ENCODE measurements at places on chromosomes 3 and 15.

DNA sequence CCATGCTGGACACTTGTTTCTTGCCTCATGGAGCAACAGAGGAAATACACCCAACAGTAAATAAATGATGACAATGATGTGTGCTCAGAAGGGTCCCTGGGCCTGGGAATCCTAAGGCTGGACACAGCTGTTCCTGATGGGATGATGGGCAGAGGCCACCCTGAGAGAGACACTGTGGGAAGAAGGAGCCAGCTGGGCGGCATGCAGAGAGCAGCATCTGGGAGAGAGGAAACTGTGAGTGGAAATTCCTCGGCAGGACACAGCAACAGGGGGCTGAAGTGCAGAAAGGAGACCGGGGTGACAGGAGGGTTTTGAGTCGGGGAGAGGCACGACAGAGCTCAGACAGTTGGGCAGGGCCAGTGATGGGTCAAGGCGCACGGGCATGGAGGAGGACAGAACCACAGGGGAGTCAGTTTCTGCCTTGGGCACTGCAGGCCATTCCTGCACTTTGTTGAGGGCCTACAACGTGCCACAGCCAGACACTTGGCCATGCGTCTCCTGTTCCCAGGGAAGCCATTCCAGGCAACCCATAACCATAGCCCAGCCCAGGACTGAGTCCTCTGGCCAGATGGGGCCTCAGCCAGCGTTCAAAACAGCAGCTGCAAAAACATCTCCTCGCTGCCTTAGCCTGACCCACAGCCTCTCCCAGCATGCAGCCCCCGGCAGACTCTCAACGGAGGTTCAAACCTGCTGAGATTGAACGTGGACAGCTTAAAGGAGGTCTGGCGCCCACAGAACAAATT is 36.7 kb upstream of the SLC6A1 start:
- no peak for DNase-seq

GRCh38 chr3:171811295-171811912 is 1.1 kb upstream of the PLD1 start:
- DNase-seq: no peak

GRCh38 chr3:181722156-181722555 is 10.4 kb downstream of the SOX2 start:
- DNase-seq: no peak

DNA sequence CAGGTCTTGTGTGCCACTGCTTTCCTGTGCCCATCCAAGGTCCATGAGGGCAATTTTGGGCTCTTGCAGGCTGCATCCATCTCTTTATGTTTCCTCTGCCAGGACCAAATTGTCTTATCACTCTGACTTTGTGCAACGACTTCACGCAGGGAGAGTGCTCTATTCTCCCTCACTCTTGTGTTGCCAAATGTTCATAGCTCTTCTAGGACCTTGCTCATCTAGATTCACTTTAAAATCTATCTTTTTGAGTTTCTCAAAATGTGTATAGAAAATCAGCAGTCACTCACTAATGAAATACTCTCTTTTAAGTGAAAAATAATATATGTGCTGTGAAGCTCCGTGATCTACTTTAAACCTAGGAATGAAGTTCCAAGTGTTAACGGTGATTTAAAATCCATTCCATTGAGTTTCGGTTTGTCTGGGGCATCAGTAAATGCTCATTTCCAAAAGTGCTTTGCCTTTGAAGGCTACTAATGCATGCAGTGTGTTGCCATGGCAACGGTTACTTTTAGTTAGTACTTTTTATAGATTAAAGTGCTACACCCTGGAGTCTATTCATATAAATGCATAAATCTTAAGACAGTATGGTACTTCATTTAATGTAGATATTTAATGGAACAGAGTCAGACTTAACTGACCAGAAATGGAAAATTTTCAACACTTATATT is 46.6 kb upstream of the GOLGA8J start:
- no peak for DNase-seq

DNA sequence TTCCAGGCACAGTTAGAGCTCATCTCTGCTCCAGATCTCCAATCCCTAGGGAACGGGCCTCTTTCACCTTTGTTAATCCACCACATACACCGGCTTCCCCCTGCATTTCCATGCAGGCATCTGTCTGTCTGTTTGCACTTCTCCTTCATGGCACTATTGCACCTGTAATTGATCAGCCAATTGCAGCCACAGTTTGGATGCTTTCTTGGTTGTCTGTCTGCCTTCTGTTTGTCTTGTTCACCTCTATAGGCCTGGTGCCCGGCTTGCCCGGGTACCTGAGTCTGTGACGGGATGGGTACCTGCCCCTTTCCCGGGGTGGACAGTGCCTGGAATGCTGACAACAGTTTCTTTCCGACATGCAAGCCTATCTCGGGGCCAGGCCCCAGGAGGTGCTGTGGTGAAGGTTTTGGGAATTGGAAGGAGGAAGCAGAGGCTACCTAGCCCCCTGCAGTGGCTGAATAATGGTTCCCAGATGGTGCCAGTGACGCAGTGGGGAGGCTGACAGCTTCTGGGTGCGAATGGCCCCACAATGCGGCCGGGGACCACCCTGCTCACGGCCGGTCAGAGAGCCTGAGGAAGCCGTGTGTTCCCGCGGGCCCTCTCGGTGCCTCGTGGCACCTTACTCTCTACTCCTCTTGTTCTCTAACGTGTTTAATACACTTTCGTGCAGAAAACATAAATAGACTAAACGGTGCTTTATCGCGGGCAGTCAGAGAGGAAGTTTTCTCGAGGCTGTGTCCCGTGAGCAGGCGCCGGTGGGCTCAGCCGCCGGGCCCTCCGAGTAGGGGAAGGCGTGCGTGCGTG is 31.3 kb upstream of the RAB6B start:
- DNase-seq: no peak

DNA sequence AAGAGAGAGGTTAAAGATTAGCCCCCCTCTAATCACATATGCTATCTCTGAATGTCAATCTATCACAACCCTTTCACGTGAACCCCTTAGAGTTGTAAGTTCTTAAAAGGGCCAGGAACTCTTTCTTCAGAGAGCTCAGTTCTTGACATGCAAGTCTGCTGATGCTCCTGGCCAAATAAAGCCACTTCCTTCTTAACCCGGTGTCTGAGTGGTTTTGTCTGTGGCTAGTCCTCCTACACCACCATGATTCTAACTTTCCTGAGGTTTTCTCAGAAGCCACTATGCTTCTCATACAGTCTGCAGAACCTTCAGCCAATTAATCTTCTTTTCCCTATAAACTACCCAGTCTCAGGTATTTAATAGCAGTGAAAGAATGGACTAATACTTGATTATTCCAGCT is 231.1 kb upstream of the CNTN6 start:
- no peak for DNase-seq

DNA sequence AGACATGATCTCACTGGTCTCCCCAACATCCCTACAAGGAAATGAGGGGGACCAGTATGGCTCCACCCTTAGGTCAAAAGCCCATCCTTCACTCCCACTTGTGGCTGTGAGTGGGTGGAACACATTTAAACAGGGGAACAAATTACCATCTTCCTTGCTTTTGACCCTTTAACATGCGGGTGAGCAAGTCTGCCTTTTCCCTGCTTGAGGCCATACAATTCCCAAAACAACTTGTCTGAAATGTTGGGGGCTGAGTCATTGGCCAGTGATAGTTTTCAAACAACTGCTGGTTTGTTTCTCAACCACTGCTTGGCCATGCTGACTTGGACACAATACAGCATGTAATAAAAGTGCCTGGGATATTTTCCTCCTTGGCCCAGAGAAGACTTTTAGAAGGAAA is 39.6 kb downstream of the COL8A1 start:
- DNase-seq: no peak
